ENCODE measurements at places on chromosomes 4 and X. TPM values are rescaled to one million over a fixed set of nuclear protein-coding genes. Genes with fewer than 3 reads are reported as not detected.

DNA sequence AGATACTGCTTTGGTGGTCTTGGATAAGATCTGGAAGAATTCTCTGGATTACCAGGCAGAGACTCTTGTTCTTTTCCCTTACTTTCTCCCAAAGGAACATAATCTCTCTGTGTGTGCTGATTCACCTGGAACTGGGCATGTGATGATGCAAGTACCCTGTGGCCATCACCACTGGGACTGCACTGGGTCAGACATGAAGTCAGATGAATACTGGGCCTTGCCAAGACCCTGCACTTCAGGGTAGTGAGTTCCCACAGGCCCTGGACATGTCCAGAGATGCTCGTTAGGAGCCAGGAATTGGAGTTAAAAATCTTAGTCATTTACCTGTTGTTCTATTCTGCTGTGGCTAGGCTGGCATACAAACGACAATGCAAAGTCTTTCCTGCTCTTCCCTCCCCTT is 290.1 kb upstream of the BMP3 start:
- no peaks in the 10 kb centered on the region for H3K4me1 ChIP-seq
- H3K27ac ChIP-seq, result no peak overlapping the region
- H3K36me3 ChIP-seq, result no peaks in the 10 kb centered on the region
- no peaks in the 10 kb centered on the region for H3K27me3 ChIP-seq

DNA sequence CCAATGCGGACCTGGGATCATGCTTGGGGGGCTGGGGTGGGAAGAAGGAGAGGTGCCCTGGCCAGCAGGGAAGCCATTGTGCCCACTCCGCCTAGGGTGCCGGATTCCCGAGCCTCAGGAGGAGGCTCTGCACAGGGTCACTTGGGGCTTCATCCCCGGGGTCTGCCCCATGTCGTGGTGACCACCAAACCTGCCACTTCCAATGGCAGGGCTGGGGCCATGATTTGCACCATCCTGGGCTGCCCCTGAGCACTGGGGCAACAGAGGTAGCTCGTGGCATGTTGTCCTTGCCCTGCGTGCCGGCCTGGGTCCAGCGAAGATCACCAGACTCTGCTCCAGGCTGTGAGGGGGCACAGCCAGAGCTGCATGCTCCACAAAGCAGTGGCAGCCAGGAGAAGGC is 71.4 kb upstream of the DCAF12L2 start:
- H3K36me3 ChIP-seq, result no peaks in the 10 kb centered on the region
- DNase-seq, result no peak
- no peak overlapping the region for H3K27ac ChIP-seq
- H3K27me3 ChIP-seq, result no peaks in the 10 kb centered on the region
- no peak overlapping the region for H3K4me3 ChIP-seq

DNA sequence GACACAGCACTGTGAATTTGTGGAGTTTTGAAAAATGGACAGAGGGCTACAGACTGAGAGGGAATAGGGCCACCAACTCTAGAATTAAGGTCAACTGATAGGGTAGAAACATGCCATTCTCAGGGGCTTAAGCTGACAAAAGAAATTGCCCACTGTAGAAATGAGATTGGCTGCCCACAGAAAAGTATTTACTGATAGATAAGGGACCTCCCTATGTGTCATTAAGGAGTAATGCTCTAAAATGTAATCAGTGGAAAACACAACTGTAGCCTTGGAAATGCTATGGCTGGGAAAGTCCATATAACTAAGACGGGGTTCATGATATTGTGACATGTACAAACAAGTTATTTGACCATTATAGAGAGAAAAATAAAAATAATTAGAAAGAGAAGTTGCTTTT is 4.6 kb downstream of the RTL9 start:
- no peaks in the 10 kb centered on the region for H3K36me3 ChIP-seq
- no peak overlapping the region for H3K27ac ChIP-seq
- DNase-seq, result no peak

- H3K36me3 ChIP-seq, result no peaks in the 10 kb centered on the region
- no peak for DNase-seq
- no peaks in the 10 kb centered on the region for H3K4me1 ChIP-seq
- H3K4me3 ChIP-seq, result no peak overlapping the region
- no peaks in the 10 kb centered on the region for H3K27me3 ChIP-seq
Measured at GRCh38 chr4:159070742-159071141, 32.1 kb upstream of the RAPGEF2 start.

DNA sequence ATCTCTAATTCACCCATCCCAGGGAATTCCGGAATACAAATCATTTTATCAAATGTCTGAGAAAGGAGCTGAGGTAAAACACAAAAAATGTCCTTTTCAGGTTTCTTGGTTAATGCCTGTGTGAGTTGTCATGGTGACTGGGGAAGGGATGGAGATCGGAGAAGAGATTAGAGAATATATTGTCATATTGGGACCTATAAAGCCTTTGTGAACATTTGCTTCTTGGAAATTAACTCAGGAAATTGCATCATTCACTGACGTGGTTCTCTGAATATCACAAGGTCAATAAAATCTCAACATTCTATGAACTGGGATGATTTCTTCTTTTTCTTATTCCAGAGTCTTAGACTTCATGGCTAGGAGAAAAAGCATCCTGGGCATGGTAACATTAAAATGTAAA is 174.8 kb upstream of the GLRA2 start:
- no peaks in the 10 kb centered on the region for H3K4me1 ChIP-seq
- DNase-seq, result no peak
- no peak overlapping the region for H3K4me3 ChIP-seq
- no peak overlapping the region for H3K27ac ChIP-seq
- H3K27me3 ChIP-seq, result no peaks in the 10 kb centered on the region
- no peaks in the 10 kb centered on the region for H3K36me3 ChIP-seq

DNA sequence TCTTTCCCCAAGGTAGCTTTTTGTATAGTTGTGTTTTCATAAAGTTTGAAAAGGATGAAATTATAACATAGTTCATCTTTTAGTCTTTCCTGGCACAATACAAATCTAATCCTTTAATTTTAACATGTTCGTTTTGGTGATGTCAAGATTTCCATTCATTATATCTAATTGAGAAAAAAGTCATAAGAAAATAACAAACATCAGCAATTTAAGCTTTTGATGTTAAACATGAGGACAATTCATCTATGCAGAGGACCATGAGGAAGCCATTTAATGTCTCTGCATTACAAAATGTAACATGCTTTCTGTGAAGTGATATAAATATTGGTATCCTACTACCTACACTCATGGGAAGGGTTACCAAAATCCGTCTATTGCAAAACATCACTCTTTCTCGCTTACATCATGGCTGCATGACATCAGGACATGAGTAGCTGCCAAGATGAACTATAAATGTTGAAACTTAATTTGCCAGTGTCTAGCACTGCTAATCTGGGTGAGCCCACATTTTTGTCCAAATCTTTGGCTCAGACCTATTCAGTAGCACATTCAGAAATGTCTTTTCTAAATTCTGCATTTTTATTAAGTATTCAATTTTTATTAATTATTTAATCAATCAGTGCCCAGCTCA is 9.5 kb downstream of the EPGN start:
- H3K27me3 ChIP-seq, result no peaks in the 10 kb centered on the region
- no peak overlapping the region for H3K27ac ChIP-seq
- no peaks in the 10 kb centered on the region for H3K4me1 ChIP-seq
- DNase-seq, result no peak

GRCh38 chrX:1506916-1507315 is 30.1 kb downstream of the P2RY8 start:
- H3K4me1 ChIP-seq, result peaks cover 5% of the 10 kb centered on the region
- no peaks in the 10 kb centered on the region for H3K36me3 ChIP-seq
- no peak for DNase-seq

DNA sequence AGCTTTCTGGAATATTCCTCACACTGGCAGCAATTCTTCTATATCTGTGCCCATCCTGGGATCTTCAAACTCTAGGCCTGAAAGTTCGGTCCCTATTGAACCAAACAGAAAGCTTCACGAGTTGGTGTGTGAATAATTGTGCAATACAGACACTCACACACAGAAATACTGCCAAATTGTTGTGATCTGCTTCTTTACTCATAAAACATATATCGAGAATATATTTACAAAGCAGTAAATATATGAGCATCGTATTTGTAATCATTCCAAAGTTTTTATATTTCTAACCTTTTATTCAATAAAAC is 56.6 kb upstream of the BEX4 start:
- no peaks in the 10 kb centered on the region for H3K27me3 ChIP-seq
- H3K4me3 ChIP-seq, result no peak overlapping the region
- no peak overlapping the region for H3K27ac ChIP-seq
- H3K4me1 ChIP-seq, result no peaks in the 10 kb centered on the region
- no peak for DNase-seq

DNA sequence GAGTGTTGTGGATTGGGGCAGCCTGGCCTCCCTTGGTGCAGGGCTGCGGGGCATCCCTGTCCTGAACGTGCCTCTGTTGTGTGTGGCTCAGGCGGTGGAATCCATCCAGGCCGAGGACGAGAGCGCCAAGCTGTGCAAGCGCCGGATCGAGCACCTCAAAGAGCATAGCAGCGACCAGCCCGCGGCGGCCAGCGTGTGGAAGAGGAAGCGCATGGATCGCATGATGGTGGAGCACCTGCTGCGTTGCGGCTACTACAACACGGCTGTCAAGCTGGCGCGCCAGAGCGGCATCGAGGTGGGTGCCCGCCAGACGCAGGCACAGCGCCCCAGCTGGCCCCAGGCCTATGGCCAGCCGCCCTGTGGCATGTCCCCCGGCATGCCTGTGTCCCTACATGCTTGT is 25.6 kb downstream of the MAEA start:
- no peak overlapping the region for H3K27ac ChIP-seq
- H3K36me3 ChIP-seq, result no peaks in the 10 kb centered on the region
- peaks cover 2% of the 10 kb centered on the region for H3K4me1 ChIP-seq
- H3K27me3 ChIP-seq, result no peaks in the 10 kb centered on the region

DNA sequence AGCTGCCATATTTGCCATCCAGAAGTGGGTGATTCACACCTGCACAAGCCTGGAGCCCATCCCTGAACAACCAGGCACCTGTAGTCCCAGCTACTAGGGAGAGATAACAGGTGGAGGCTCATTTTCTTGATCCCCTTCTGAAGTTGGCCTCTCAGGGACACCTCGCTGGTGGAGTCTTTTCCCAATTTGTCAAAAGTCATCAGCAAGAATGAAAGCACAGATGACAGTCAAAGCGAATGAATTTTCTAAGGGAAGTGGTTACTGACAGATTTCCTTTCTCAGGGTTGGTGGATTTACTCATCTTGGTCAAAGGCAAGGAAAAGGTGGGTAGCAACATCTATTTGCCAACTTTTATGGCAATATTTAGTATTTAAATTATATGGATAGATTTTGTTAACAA is 36.5 kb downstream of the FGFBP1 start:
- H3K27me3 ChIP-seq, result peaks cover 11% of the 10 kb centered on the region
- H3K4me1 ChIP-seq, result no peaks in the 10 kb centered on the region

GRCh38 chrX:40068048-40068447 is 29.7 kb downstream of the BCOR start:
- H3K4me3 ChIP-seq, result no peak overlapping the region
- H3K27ac ChIP-seq, result no peak overlapping the region
- H3K36me3 ChIP-seq, result peaks cover 38% of the 10 kb centered on the region
- DNase-seq, result no peak
- no peaks in the 10 kb centered on the region for H3K27me3 ChIP-seq
- H3K4me1 ChIP-seq, result no peaks in the 10 kb centered on the region

Gene CACNA1F
- not detected for total RNA-seq

Gene NSD2
- 31.3 TPM for total RNA-seq

Gene PAGE2
- not detected for total RNA-seq

Gene IL1RAPL2
- total RNA-seq, result not detected

Gene ATP7A
- 7.7 TPM for total RNA-seq

Gene GYPE
- 1.6 TPM for total RNA-seq

Gene MAGEE1
- total RNA-seq, result 4.4 TPM
